ENCODE measurements at places on chromosomes 5 and 9.
A peak's percentile ranks its signal among the peaks of the same experiment; 100 is the strongest.

DNA sequence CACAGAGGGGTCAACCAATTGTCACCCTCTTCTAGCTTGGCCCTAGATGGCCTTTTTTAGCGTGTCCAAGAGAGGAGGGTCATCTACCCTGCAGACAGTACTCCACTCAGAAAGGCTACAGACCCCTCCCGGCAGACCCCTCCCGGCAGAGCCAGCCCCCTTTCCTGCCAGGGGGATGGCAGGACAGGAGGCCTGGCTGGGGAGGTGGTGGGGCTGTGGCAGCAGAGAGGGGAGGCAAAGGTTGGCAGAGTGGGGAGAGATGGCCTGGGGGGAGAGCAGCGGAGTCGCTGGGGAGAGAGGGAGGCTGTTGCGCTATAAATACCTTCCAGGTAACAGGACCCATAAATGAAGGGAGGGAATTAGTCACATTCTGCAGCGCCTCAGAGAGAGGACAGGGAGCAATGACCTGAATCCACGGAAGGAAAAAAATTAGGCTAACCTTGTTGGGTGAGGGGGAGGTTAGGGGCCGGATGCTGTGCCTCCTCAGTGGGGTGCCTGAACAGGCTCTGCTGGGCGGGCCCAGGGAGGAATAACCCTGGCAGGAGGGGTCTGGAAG lies 32.9 kb upstream of the PSD2 start:
- DNase-seq, result no peak

- DNase-seq, result peak; percentile 31
Observed at GRCh38 chr5:173314166-173314952, 13.9 kb downstream of the STC2 start.

DNA sequence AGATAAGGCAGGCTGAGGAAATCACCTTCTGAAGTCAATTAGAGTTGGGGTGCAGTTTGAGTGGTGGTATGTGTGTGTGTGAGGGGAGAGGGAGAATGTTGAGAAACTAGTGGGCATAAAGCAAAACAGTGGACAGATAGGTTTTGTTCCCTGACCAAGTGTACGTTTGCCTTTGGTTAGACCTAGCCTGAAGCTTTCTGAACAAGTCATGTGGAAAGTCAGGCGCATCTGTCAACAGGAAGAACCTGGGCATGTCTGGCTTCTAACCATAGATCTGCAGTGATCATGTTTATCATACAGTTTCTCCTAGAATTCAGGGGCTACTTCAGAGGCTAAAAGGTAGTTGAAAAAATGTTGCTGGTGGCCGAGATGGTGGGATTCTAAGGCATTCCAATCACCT lies 143.2 kb upstream of the PCA3 start:
- DNase-seq, result no peak

- no peak for DNase-seq
Observed at GRCh38 chr9:103458826-103459225, 463.7 kb downstream of the CYLC2 start.

DNA sequence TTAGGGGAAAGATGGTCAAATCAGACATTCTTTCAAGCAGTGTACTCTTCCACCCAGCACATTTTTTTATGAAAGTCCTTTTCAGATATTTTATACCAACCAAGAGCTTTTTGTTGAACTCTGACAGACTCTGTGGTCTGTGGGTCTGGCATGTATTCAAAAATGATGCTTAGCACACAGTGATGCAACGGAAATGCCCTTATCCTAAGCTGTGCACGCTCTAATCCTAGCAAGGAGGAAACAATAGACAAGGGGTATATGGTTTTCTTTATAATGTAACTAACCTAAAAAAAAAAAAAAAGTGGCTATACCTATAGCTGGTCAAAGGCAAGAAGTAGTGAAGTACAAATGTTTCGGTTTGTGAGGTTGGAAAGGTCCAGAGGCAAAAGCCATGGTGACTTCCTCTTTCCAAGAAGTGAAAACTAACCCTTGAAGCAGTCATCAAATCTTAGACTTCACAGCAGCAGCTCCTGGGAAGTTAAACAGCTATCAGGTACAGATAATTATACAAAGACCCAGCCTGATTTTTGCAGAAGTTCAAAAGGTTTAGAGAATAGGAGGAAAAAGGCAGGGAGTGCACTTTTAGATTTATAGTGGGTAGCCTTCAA lies 82.5 kb downstream of the SEMA6A start:
- no peak for DNase-seq

DNA sequence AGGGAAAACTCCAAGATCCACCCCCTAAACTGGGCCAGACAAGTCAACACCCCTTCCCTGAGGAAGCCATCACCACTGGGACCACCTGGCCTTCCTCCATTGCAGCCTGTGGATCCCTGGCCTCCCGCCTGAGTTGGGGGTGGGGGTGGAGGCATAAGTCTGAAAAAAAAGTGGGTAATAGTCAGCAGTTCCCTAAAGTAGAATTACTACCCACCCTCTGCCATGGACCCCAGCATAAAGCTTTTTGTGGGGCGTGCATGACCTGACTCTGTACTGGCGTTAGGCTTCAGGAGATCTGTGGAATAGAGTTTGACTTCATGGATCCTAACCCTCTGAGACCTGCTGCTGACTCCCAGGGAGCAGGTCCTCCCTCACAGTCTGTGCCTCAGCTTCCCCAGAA lies 2.0 kb upstream of the CXXC5 start:
- DNase-seq, result no peak

DNA sequence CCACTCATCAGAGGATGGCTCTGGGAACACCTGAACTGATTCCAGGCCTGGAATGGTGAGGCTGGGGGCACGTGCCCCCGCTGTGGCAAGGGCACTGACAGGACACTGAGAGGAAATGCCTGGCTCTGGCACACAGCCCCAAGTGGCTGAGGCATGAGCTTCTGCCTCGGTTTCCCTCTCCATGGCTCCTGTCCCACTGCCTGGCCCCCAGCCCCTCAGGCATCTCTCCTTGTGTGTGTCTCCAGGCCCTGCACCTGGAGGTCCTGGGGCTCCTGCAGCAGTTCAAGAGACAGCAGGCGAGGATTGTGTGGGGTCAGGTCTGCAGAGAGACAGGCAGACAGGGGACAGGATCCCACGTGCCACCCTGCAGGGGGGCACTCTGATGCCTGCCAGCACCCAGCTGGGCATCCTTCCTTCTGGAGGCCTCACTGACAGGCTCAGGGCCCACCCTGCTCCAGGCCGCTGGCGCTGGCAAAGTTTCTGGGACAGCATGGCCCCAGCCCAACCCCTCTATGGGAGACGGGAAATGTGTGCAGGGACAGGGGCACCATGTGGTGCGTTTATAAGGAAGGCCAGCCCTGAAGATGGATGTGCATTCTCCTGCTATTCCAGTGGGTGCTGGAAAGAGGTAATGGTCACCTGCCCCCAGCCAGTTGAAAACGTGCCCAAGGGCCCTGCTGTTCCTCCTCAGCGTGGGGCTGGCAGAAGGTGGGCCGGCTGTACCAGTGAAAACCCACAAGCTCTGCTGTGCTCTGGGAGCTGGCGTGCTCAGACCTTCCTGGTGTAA lies 66.0 kb downstream of the RASGEF1C start:
- DNase-seq, result no peak

DNA sequence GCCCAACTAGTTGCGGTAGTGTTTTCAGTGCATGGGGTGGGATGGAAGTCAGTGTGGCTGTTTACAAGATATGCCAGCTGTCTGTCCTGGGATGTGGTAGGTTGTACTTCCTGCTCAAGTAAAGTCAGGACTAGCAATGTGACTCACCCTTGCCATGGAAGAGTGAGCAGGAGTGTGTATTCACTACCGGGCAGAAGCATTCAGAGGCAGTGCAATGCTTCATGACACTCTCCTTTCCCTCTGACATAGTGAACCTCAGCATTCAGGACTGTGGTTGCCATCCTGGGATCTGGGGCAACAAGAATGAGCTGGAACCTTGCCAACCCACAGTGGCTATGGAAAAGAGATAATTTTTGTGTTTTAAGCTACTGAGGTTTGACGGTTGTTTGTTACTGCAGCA lies 68.9 kb downstream of the BOD1 start:
- no peak for DNase-seq

GRCh38 chr9:100213730-100214477 lies 114.9 kb downstream of the INVS start:
- no peak for DNase-seq

GRCh38 chr9:15136646-15137045 lies 170.4 kb downstream of the TTC39B start:
- DNase-seq, result no peak

GRCh38 chr5:91420879-91421278 lies 37.8 kb upstream of the ARRDC3 start:
- no peak for DNase-seq

GRCh38 chr5:175642998-175643397 lies 14.9 kb upstream of the HRH2 start:
- no peak for DNase-seq

DNA sequence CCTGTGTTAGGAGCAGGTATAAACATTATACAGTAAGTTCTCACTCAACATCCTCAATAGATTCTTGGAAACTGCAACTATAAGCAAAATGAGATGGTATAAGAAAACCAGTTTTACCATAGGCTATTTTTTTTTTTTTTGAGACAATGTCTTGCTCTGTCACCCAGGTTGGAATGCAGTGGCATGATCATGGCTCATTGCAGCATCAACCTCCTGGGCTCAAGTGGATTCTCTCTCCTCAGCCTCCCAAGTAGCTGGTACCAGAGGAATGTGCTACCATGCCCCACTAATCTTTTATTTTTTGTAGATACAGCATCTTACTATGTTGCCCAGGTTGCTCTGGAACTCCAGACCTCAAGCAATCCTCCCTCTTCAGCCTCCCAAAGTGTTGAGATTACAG lies 50.1 kb upstream of the ADRB2 start:
- DNase-seq, result no peak

DNA sequence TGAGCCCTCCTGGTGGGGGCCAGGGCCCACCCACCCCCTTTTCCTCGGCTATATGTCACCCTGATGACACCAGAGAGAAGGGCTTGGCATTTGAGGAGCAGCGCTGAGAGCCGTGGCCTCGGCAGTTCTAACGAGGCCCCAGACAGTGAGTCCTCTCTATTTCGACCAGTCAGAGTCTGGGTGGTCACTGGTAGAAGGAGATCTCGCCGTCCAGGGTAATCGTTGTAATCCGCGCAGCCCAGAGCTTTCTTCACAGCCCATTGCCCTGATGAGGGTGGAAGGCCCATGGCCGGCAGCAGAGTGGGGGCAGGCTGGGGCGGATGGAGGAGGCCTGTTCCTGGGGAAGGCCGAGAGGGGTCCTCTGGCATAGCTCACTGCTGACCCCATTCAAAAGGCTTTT lies 70.2 kb downstream of the PSMB7 start:
- no peak for DNase-seq

GRCh38 chr9:3495855-3496254 lies 29.9 kb downstream of the RFX3 start:
- DNase-seq, result no peak

DNA sequence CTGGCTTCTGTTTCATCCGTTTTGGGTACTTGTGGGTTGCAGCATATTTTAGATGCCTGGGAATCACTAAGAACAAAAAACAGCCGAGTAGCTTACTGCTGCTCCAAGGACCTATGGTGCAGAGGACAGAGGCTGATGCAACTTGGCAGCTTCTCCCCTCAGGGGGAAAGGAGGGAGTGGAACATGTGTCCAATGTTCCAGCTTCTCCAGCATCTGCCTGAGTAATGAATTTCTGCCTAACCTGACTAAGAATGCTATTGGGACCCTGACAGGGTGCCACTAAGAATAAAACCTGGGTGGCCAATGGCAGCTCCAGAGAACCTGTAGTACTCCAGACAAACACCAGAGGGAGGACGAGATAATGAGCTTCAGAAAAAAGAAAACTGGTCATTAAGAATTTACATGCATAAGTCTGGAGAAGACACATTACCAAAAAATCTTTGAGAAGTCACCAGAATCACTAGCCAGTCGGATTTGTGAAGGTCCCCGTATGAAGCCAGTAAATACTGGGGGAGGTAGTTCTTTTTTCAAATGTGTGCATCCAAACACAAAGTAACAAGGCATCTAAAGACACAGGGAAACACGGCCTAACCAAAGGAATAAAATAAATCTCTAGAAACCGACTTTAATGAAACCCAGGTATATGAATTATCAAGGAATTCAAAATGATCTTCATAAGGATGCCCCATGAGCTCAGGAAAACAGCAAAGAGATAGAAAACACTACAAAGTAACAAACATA lies 293.5 kb downstream of the HINT1 start:
- no peak for DNase-seq

- no peak for DNase-seq
Observed at GRCh38 chr5:151093476-151093889, 12.6 kb upstream of the TNIP1 start.

GRCh38 chr5:96197347-96197746 lies 235.7 kb upstream of the ELL2 start:
- no peak for DNase-seq

- DNase-seq, result no peak
Observed at GRCh38 chr5:3341446-3342240, 254.0 kb upstream of the IRX1 start.

DNA sequence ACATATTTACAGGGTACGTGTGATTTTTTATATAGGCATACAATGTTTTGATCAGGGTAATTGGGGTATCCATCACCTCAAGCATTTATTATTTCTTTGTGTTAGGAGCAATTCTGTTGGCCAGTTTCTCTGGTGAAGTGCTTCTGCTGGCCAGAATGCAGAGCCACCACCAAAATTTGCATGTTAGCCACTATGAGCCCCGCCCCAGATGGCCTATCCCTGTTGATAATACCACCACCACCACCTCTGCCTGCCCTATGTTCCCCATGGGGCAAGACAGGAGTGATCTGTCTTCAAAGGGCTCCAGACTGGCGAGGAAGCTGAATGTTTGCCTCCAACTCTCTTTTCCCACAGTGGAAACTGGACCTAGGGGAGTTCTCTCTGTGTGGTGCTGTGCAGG lies 26.0 kb upstream of the JAK2 start:
- no peak for DNase-seq

GRCh38 chr5:107652839-107653607 lies 17.7 kb downstream of the EFNA5 start:
- DNase-seq, result no peak

GRCh38 chr9:121807823-121808278 lies 156.4 kb downstream of the DAB2IP start:
- DNase-seq, result no peak

GRCh38 chr5:89282554-89283510 lies 399.8 kb upstream of the MEF2C start:
- DNase-seq, result no peak

GRCh38 chr9:70405808-70406433 lies 8.5 kb downstream of the KLF9 start:
- DNase-seq, result no peak

- DNase-seq, result no peak
Observed at GRCh38 chr9:113388833-113389232, 12.0 kb upstream of the HDHD3 start.

- no peak for DNase-seq
Observed at GRCh38 chr5:149675610-149676201, 54.4 kb upstream of the PPARGC1B start.

GRCh38 chr5:174773371-174773770 lies 49.0 kb downstream of the MSX2 start:
- DNase-seq, result no peak

DNA sequence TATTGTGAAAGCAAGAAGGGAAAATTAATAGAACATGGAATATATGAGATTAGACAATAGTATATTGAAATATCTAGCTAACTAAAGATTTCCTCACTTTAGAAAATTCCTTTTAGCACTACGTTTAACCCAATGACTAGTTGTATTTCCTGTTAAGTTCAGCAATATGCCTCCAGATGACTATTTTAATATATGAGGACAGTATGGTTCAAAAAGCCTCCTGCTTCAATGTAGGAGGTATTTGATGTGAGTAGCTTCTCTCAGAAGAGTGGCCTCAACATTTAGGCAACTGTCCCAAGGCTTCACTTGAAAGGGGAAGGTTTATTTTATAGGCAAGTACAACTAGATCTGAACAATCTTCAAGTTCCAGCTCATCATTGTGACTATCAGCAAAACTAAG lies 2.0 kb upstream of the MEF2C start:
- DNase-seq, result no peak
